Mesothelial cell of epicardium (in vitro differentiated cells): ENCODE measurements at places on chromosomes 2 and 18.

- DNase-seq: no peak
Measured at GRCh38 chr2:174844295-174844708, 80.0 kb upstream of the CHRNA1 start.

DNA sequence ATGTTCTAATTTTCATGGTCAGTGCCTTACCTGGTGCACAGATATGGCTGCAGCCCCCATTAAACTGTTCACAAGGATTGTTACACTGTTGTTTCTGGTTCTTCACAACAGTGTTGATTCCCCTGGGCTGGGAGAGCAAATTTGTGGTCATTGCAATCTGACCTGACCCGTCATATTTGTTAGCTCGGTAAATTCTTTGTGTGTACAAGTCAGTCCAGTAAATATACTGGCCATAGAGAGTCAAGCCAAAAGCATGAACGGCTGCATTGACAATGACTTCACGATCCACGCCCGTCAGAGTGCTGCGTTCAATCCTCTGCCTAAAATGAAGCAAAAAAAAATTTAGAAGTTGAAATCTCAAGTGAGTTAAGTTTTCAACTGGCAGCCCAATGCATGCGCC is 134.6 kb downstream of the DHRS9 start:
- DNase-seq: no peak

- no peak for DNase-seq
Measured at GRCh38 chr18:45071956-45072355, 391.3 kb downstream of the SETBP1 start.

GRCh38 chr2:215020283-215020682 is 118.1 kb downstream of the ABCA12 start:
- no peak for DNase-seq

DNA sequence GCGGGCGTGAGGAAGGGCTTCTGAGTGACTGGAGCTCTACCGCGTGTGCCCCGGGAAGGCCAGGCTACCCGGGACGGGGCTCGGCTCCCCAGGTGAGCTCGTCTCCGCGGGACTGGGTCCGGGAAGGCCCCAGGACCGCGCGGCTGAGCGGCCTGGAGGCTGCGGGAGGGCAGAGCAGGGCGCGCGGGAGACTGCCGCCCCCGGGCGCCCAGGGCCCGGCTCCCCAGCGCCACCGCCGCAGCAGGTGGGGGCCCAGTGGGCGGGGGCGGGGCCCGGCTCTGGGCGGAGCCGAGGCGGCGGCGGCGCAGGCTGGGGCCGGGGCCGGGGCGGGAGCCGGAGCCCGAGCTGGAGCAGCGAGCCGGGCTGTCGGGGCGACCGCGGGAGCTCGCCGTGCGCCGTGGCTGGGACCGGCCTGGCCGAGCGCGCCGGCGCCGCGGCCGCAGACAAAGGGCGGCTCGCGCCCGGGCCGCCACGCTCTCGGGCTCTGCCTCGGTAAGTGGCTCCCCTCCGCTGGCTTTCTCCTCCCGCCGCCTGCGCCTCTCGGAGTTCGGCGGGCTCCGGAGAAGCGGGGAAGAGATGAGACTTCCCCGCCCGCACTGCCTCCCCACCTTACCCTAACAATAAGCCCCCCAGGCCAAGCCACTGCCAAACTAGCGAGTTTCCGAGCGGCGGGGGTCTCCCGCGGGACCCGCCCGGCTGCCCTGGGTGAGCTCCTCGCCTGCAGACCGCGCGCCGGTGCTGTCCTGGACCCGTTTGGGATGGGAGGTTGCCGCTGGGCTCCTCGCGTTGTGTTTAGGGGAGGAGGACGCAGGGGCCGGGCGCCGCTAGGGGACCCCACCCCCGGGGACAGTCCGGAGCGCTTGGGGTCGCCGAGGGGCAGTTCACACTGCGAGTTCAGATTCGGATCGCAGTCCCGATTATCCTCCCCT is at the start of gene MAPK4:
Gene MAPK4 (plus strand): TSS at position 336 of the 929 bp plus-strand sequence. CDS start 103,872 bp downstream, outside the sequence.
- peak; percentile 40 for DNase-seq

DNA sequence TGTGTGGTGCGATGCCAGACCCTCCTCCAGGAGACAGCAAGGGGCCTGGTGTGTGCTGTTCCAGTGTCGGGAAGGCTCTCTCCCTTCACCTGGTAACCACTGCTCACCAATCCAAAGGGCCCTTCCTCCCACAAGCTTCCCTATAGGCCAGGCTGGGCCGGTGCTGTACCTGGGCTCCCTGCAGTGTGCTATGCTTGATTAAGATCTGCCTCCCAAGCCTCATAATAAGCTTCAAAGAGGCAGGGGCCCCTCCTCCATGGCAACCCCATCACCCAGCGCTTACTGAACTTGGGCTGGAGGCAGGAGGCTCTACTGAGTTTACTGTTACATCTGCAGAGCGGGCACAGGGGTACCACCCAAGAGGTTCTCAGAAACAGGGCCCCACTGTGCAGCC is 4.5 kb upstream of the MAL start:
- no peak for DNase-seq

DNA sequence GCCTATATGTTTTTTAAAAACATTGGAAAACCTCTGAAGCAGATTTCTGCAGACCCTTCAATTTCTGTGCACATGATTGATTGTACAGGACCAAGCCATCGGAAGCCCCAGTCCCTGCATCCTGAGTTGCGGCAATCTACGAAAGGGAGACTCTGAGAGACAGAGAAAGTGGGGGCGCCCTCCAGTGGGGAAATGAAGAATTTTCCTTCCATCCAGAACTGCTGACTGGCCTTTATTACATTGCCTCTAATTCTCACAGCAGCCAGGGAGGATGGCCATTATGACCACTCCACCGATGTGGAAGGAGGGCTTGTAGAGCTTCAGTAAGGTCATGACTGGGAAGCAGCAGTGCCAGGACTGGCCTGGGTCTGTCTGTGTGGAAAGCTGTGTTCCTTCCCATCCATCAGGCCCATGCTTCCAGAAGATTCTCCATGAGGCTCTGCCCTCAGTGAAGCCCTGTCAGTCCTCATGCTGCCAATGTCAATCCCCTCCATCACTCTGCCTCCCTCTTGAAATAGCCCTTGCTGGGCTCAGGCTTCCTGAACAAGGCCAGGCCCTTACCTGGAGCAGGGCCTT is 20.0 kb upstream of the RESP18 start:
- peak; percentile 63 for DNase-seq

DNA sequence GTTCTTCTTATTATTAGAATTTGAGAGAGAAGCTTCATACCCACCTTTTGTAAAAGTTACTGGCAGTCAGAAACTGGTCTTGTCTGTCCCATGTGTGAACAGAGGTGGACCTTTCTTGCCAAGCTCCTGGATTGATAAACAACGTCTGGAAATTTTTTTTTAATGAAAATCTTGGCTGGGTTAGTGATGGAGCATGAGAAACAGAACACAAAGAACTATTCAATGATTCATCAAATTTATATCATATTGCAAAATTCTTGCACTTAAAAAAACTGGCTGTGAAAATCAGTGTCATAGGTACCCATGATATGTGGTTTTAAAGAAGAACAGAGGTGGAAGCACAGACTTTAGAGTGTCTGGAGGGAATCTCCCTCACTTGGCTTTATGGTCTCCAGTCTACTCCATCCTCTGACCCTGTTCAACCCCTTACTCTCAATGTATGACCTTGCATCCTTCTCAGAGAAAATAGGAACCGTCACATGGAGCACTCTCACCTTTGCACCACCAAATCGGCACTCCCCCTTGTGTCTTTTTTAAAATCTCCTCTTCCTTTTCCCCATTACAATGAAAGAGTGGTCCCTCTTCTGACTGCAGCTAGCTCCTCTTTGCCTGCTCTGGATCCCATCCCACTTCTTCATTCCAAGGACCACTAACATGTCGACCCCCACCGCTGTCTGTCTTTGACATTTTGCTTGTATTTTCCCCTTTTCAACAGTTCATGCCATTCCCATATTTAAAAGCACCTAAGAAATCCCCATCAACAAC is 58.2 kb downstream of the COPS8 start:
- DNase-seq: no peak

DNA sequence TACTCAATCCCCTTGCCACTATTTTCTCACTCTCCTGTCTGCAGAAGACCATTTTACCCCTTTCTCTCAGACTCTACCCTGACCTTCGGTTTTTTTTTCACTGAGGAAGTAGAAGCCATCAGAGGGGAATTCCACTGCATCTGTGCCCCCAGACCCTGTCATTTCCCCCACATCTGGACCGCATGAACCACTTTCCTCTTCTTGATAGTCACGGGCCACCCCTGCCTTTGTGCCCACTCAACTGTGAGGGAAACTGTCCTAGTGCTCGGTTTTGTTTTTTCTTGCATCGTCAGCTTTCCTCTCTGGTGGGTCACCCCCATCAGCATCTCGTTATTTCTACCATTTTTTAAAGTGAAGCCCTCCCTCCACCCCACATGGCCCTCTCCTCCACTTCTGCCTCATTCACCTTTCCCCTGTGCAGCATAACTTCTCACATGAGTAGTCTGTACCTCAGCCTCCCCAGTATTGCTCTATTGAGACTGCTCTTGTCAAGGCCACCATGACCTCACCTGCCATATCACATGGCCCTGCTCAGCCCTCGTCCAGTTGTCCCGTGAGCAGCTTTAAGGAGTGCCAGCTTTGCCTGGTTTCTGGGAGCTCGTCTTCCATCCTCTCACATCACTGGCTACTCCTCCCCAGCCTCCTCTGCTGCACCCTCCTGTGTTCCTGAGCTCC is 32.4 kb downstream of the TMEM87B start:
- DNase-seq: no peak

DNA sequence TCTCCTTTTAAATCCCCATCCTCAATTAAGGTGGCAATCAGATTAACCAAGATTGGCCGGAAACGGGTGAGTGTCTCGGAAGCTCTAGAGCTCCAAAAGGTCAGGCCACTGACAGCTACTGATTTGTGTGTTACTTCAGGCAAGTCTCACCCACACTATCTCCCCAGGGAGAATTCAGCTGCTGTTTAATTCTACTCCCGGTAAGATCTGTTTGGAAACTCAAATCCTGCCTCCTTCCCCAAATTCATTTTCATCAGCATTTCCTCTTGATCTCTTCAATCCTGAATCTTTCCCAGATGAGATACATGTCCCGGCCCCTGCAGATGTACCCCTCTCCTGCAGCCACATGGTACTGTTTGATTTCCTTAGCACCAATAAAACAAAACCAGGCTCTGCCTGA is 34.9 kb downstream of the EFR3B start:
- DNase-seq: no peak

DNA sequence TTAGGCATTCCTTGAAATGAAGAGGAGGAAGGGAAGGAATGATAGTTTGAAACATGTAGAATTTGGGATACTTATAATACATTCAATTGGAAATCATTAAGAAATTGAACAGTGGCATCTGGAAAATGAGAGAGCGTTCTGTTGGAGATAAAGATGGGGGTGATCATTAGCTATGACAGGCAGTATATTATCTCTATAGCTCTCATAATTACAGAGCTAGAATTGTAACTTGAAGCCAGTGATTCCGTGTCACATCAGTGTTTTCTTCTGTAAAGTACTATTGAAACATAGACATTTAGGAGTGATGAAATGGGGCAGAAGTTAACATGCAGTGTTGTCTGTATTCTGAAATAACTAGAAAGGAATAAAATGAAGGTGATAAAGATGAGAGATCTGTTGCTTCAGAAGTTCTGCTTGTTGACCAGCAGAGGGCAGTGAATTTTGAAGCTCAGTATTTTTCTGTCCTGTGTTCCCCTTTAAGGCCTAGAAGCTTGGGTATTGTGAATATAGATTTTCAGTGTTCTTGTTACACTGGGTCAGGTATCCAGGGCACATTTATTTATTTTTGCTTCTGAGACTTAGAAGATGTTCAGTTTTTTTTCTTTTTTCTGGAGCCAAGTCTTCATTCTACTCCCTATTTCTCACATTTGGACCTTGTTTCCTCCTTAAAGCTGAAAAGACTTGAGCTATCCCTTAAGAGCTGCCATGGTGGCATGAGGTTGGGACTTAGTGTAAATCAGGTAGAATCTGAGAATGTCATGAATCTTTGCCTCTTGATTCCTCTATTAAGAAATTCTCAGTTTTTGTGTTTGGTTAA is 157.4 kb downstream of the TAF4B start:
- DNase-seq: no peak

- no peak for DNase-seq
Measured at GRCh38 chr2:65565681-65566080, 133.3 kb upstream of the SPRED2 start.

- no peak for DNase-seq
Measured at GRCh38 chr2:202387608-202388342, 11.6 kb downstream of the BMPR2 start.

DNA sequence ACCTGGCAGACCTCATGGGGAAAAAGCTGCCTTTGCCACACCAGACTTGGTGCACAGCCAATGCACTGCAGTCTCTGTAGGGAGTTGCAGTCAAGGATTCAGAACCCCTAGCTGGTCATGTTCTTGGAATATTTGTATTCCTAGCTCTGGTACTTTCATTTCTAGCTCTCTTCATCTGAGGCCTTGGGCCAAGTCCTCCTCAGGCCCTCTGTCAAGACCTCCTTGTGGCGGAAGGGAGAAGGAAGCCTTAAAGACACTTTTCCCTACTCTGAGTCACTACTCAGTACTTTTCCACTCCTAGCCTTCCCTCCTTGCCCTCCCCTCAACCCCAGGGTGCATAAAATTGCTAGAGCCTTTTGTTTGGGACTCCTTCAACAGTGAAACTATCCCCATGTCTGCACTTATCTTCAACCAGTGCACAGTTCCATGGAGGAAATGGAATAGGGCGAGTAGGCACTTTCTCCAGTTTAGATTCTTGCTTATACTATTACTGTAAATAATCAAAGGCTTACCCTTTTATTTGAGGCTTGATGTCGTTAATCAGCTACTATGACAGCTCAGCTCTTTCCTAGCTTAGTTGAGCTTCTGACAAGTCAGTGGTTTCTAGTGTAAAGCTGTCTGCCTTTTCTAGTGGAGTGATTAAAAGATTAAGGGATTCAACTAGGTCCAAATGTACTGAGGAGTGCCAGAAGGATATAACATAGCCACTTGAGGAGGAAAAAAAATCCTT is 15.8 kb downstream of the M1AP start:
- DNase-seq: no peak

DNA sequence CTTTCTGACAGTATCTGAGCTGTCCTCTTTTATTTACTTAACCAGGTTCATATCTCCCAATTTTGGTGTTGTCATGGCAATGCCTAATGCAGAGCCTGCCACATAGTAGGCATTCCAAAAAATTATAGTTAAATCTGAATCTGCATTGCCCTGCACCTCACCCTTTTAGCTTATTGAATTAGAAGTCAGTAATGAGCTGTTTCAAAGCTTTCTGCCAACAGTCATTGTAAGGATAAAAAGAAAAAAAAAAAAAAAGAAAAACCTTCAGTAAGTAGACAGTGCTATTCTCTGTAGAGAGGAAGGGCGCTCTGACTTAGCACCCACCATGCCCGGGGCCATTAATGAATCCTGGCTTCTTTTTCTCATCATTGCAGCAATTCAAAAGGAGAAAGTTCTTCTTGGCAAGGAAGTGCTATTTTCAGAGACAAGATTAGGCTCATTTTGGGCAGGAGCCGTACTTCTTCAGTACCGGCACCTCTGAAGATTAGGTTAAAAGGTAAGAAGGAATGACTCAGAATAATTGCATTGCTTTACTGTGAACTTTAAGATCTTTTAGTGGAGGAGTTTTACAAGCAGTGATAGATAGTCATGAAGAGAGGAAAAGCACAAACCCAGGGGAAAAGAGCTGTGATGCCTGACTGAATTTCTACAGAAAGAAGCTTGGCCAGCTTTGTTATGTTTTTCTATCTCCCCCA is 2041.2 kb upstream of the PIK3C3 start:
- DNase-seq: no peak

- DNase-seq: no peak
Measured at GRCh38 chr2:206915121-206915520, 24.2 kb upstream of the CPO start.
